ENCODE measurements at places on chromosomes 6 and 20.

DNA sequence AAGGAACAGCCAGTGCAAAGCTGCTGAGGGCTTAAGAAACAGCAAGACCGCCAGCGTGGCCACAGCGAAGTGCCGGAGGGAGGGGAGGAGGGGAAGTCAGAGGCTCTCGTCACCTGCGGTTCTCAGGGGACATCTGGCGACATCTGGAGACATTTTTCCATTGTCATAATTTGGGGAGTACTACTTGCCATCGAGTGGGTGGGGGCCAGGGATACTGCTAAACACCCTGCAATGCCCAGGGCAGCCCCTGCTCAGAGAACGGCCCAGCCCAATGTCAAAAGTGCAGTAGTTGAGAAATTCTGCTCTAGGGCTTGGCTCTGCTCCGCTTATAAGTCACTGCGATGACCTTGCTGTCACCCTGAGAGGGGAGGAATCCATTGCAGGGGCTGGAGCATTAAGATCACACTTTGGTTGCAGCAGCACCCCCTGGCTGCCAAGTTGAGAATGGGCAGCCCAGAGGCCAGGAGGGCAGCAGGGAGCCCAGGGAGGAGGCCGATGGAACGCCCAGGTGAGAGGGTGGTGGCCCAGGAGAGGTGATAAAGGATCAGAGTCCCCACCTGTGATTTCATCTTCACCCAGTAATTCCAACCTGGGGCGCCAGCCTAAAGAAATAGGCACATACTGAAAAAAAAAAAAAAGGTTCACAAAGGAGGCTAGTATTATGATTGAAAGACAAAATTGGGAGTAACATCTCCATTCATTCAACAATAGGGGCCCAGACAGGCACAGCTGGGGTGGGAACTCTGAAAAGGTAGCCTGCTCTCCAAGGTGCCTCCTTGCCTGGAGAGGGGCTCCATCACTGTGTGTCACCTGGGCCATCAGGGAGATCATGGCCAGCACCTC lies 218.2 kb downstream of the BMP7 start:
- DNase-seq = no peak

- no peak for DNase-seq
Measured at GRCh38 chr6:82614518-82614917, 250.9 kb downstream of the TPBG start.

DNA sequence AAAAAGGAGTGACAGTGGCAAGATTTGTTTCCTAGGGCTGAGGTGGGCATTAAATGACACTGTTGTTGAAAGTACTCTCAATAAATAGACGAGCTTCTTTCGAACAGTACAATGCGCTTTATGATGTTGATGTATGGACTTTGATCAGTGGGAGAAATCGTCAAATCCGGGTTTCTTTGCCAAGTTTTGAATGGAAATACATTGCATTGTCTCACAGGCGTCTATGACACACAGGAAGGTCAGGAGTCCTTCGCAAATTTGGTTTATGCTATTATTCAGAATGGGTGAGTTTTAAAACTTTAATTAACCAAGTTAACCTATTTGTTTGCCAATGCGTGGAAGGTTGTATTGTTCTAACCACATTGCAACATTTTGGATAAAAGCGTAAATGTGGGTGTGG lies 547.3 kb upstream of the SLC35B3 start:
- DNase-seq = no peak

GRCh38 chr6:105753207-105753606 lies 332.9 kb upstream of the PRDM1 start:
- DNase-seq = no peak

GRCh38 chr6:167794161-167795157 lies 32.3 kb upstream of the AFDN start:
- DNase-seq = no peak

- no peak for DNase-seq
Measured at GRCh38 chr6:124517339-124517738, 444.9 kb upstream of the RNF217 start.

DNA sequence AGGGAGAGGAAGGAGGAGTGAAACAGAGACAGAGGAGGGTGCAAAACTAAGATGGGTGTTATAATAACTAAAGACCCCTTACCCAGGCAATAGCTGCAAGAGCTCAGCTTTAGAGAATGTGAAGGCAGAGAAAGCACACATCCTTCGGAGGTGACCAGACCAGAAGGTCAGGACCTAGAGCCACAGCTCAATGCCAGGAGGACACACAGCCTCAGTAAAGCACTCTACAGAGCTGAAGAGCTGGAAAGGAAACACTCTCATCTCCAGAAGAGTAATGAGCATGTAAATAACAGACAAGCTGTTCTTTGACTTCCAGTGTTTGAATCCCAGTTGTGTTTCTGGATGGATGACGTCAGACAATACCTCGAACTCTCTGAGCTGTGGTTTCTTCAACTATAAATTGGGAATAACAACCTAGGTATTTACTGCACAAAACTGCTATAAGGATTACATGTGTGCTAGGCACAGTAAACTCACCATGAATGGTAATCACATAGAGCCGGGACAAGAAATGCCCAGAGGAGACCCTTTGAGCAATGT lies 63.2 kb downstream of the MAP3K5 start:
- DNase-seq = no peak

GRCh38 chr6:107803957-107804356 lies 20.2 kb downstream of the SCML4 start:
- no peak for DNase-seq

DNA sequence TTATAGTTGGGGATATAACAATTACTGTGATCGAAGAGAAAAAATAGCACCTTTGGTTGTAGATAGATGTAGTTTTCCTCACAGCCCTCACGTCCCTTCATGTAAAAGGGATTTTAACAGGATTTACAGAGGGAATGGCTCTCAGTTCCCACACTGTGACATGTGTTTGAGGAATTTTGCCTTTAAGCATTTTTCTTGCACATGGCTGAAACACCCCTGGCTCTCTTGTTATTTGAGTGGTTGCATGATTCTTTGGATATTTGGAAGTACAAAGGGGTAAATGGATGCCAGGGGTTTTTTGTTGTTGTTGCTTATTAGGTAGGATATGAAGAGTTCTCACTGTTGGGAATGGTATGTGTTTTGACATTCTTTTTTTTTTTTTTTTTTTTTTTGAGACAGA lies 48.2 kb downstream of the JAG1 start:
- DNase-seq = no peak

- no peak for DNase-seq
Measured at GRCh38 chr20:45154183-45154582, 20.5 kb upstream of the PI3 start.

- no peak for DNase-seq
Measured at GRCh38 chr6:42278131-42278853, 60.6 kb upstream of the MRPS10 start.

- DNase-seq = no peak
Measured at GRCh38 chr6:77143659-77144447, 319.4 kb downstream of the HTR1B start.

DNA sequence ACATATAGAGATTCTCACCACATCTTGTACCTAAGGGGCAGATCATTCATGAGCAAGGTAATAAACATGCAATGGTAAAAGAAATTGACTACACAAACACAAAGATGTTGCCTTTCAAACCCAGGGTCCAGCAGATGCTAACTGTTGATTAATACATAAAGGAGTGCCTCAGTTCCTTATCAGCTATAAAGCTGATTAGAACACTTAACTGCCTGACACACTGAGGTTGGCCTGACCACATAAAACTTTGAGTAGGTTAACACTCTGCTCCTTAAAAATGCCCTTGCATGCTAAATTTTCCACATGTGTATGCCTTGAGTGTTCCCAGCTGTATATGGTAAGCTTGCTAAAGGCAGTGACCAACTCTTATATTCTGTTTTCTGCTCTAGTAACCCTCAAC lies 14.9 kb downstream of the CRISP2 start:
- DNase-seq = no peak

DNA sequence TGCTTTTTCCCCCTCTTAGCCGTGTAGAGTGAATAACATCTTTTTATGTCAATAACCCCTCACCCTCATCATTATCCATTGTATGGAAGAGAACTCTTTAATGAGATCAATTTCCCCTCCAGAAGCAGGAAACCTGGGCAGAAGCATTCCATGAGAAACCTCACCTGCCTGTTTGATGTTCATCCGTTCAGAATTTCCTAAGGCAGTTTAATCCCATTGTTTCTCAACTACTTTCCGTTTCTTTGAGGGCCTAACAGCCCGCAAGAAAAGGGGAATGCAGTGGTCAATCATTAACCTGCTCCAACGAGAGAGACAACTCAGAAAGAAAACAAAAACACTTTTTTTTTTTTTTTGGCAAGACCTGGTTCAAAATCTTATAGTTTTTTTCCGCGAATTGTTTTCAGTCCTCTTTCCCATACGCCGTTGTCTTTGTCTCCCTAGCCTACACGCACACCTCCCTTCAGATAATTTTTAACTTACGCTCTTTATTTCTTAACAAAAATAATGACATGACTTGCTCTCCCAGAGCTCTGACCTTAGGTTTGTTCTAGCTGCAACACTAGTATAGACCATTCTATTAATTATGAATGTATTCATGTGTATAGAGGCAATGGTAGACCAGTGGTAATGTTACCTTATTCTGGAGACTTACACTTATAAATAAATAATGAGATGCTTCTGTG lies 25.6 kb upstream of the ID4 start:
- no peak for DNase-seq

DNA sequence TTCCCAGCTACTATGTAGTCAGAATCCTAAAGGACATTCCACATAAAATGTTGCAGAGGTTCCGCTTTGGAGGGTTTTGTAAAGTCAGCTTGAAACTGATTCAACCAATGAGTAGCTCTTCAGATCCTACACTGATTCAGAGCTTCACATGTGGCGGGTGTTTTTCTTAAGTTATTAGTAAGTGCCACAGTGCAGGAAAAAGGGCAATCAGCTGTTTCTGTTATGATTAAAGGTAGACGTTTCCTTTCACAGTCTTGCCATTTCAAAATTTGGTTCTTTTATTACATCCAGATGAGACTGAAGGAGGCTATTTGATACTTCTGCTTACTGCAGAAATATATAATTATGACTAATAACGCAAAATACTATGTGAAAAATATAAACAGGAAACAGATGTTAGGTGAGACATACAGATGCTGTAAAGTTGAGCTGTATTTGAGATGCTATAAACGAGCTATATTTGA lies 443.9 kb downstream of the CDKAL1 start:
- no peak for DNase-seq

DNA sequence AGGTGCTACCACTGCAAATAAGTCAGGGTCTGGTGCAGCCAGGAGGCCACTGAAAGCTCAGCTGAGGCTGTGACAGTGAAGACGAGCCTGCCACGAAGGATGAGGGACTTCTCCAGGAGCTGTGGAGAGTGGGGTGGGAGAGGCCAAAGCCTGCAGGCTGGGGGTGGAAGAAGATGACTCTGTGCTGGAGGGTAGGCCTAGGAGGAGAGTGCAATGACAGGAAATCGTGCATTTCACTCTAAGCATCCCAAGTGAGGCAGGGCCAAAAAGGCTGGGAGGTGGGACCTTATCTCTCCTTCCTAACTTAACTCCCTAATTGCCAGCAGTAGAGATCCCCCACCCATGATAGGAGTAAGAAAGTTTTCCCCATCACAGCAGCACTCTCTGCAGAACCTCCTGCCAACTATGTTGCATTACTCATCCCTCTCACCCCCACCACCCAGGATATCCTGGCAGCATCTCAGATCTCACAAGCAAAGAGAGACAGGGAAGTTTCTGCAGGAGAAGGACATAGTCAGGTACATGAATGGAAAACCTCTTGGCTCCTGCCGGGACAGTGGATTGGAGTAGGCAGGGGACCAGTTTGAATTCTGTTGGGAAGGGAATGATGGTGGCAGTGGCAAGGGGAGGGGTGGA lies 466.2 kb downstream of the CDH26 start:
- no peak for DNase-seq

GRCh38 chr6:142644866-142645265 lies 300.1 kb downstream of the HIVEP2 start:
- DNase-seq = no peak

DNA sequence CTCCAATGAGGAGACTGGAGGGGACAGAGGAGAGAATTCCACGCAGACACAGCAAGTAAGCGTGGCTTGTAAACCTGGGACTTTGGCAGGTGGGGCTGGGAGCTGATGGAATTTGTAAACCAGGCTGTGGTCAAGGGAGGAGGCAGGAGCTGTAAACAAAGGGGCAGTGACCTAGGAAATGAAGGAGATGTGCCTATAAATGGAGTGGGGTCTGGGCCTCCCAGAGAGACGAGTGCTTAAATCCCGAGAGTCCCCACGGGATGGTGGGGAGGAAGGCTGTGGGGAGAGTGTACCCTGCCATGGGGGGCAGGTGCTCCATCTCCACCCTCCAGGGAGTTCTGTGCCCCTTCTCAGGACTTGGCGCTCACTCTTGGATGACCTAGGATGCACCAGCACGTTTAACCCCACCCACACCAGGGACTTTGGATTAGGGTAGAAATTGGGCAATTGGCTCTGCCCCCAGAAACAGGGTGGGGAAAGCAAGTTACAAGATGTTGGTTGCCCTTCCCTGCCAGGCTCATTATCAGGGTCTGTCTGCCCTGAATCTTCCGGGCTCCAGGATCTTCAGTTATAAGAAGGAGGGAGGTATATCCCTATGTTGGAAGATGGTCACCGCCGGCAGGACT lies 4.0 kb upstream of the DHX16 start:
- no peak for DNase-seq

GRCh38 chr6:156046268-156046665 lies 590.6 kb upstream of the NOX3 start:
- DNase-seq = no peak

DNA sequence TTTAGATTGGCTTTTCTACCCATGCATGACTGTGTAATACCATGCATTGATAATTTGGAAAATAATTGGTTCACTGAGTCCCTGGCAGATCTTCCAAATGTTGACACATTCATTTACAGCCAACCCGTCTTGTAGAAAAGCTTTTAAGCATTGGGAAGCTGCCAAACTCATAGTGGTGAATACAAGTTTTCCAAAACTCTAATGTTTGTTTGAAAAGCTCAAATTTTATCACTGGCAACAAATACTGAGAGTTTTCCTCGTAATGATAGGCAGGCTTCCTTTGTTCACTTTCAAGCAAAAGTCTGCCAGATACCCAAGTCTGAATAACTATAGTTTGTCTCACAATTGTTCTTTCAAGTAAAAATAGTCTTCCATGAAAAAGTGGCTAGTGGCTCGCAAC lies 143.0 kb downstream of the FIG4 start:
- DNase-seq = no peak

GRCh38 chr20:20888266-20888656 lies 175.8 kb upstream of the RALGAPA2 start:
- no peak for DNase-seq

DNA sequence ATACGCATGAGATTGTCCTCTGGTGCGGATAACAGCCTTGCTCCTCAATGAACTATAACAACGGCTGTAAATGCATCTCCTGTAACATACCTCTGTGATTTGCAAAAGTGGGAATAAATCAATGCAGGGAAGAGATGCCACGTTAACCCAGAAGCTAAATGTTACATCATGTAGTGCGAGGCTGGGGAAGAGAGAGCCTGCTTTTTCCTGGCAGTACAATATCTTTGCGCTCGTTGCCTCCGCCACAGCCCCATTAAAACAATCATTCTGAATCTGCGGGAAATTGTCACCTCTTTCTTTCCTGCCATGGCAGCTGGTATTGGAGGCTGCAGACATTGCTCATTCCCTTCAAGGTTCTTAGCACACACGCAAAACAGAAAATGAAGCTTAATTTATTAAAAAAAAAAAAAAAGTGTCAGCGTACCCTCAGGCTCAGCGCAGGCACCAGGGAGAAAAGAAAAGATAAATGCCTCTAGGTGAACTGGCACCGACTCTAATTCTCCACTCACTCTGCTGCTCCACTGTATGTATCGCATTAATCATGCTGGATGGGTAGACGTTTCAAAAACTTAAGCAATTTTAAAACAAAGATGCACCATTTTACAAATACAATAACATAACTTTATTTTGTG lies 70.2 kb upstream of the TFB1M start:
- no peak for DNase-seq

All from T follicular helper cell (primary cell).